GM10248 (cell line): ENCODE measurements at places on chromosomes 16 and 17.

GRCh38 chr17:78993241-78993956 is 13.7 kb upstream of the LGALS3BP start:
- peak; percentile 74 for DNase-seq

GRCh38 chr17:71107136-71107535 is 937.8 kb downstream of the KCNJ2 start:
- no peak for DNase-seq

DNA sequence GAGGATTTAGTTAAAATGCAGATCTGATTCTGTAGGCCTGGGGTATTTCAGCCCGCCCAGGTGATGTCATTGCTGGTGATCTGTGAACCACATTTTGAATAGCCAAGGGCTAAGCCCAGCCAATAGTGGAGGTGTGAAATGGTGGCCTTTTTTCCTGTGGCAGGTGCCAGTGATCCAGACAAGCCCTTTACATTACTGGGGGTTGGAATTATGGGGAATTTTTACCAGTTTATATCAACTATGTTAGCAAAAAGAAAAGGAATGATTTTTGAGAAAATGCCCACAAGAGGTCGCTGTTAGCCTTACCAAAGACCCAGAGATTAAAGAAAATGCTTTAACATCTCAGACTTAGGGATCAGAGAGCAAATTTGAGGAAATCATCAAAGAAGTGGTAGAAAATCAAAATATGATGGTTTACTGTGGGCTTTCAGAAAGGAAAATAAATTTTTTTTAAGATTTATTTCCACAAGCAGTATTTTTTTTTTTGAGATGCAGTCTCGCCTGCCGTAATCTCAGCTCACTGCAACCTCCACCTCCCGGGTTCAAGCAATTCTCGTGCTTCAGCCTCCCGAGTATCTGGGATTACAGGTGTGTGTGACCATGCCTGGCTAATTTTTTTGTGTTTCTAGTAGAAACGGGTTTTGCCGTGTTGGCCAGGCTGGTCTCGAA is 3.9 kb downstream of the VPS35L start:
- peak; percentile 40 for DNase-seq

- DNase-seq = peak; percentile 75
These were observed 15.0 kb upstream of the C17orf58 start for GRCh38 chr17:68011199-68011665.

- no peak for DNase-seq
These were observed 92.5 kb upstream of the RBL2 start for GRCh38 chr16:53341792-53342191.

GRCh38 chr17:35801583-35802224 is 6.3 kb upstream of the MMP28 start:
- DNase-seq = no peak
